Epithelial cell of proximal tubule (primary cell): ENCODE measurements at places on chromosomes 2 and 18. TPM values are rescaled to one million over a fixed set of nuclear protein-coding genes. Genes with fewer than 3 reads are reported as not detected.

DNA sequence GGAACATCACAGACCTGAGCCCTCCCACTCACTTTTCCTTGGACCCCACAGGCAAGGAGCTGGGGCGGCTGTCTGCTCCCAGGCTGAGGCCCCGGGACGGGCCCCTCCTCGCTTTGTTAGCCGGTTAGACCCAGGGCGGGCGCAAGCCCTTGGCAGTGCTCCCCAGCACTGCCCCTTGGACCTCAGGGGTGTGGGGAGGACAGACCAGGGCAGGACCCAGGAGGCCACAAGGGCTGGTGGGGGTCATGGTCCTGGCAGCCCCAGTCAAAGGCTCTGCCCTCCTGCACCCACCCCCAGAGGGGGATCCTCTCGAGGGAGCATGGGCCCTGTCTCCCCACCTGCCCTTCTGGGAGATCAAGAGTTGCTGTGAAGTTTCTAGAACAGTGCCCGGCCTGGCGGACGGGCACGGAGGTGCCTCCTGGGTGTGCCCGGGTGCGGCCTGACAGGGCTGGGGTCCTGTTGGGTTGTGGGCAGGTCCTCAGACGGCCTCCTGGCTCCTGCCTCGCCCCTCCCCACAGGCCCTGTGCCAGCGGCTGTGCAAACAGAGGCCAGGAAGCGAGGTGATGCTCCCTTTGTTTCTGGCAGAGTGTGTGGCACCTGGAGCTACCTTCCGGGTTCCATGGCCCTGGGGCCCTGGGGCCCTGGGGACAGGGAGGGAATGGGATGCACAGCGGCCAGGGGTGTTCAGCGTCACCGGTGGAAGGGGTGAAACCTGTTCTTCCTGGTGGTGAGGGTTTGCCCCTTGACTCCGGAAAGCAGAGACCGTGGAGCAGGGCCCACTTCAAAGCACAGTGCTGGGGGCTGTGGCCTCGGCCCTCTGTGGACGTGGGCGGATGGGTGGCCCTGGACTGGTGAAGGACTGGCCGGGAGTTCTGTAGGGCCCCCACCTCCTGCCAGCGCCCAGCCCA lies 2.9 kb upstream of the GAL3ST2 start:
- DNase-seq = no peak

CTAGE1 gene
- total RNA-seq = not detected in 2 replicates

UPP2 gene
- not detected in 2 replicates for total RNA-seq

- DNase-seq = peak; percentile 31
Measured at GRCh38 chr2:44686561-44686960, 254.9 kb upstream of the SIX3 start.
